ENCODE measurements at places on chromosomes 5 and 9.

DNA sequence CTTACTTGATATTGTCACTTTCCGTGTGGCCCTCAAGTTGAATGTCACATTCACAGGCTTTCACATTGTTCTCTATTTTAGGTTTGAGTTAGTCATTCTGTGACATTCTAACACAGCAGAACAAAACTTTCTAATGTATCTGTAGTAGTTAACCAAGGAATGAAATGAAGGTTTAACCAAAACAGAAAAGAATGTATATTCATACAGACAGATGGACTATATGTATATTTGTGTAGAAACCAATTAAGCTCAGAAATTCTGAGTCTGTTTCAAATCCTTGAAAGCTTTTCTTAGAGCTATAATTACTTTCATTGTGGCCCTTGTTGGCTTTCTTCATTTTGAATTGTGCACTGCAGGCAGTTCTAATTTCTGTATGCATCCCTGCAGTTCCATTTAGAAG, 654.7 kb downstream of the LRRC70 start:
- DNase-seq = no peak

- DNase-seq = peak; percentile 16
Observed at GRCh38 chr9:26723486-26723885, 169.1 kb downstream of the CAAP1 start.

- DNase-seq = peak; percentile 55
Observed at GRCh38 chr5:13081116-13081515, 863.4 kb downstream of the DNAH5 start.

DNA sequence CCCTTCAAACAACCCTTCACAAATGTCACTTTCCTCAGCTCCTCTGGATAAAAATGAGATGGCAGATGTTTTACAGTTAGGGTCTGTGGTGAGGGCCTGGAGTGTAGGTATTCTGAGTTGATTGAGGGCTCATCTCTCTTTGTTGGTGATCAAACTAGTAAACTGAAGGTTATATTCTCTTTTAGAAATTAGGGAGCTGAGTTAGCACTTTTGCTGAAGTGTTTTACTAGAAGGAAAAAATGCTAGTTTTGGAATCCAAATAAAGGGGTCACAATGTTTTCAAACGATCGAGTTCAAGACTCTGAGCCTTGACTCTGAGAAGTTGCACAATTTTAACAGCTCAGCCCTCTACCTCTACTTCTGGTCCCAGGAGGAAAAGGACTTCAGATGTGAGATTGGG, 23.4 kb downstream of the RHOBTB3 start:
- DNase-seq = no peak

GRCh38 chr9:37923118-37923795, 19.3 kb upstream of the SLC25A51 start:
- DNase-seq = no peak

GRCh38 chr5:97842687-97843086, 659.6 kb upstream of the RIOK2 start:
- DNase-seq = no peak

DNA sequence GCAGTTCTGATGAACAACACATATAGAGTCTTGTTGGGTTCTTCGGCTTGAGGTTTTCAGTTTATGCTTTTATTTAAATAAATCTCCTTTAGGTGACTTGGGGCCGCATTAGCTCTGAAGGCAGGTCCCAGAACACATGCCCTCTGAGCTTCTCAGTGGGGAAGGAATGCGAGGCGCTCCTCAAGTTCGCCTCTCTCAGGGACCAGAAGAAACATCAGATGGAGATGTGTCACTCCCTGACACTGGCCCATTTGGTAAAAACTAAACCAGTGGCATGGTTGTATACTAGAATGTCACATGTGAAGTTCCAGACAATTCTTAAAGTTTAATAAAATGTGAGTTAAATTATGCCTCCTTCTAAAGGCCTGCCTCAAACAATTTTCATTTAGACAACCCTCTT, 1.9 kb downstream of the MACROH2A1 start:
- no peak for DNase-seq

DNA sequence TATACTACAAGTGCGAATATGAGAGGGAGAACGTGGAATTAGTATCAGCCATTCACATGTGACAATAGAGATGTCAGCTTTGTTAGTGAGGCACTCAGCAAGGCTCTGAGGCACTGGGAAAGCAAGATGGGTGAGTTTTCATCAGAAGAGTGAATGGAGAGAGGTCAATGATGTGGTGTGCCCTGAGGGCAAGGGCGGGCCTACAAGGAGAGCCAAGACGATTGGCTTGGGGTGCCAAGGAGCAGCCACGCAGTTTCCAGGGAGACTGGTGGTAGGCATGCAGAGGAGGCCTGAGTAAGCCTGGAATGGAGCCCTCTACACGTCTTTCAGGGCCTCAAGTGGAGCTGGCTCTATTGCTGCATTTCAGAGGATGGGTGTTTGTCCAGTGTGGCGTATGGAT, 24.7 kb downstream of the BTF3 start:
- no peak for DNase-seq

GRCh38 chr5:90547072-90547536, 11.5 kb upstream of the ADGRV1 start:
- no peak for DNase-seq

DNA sequence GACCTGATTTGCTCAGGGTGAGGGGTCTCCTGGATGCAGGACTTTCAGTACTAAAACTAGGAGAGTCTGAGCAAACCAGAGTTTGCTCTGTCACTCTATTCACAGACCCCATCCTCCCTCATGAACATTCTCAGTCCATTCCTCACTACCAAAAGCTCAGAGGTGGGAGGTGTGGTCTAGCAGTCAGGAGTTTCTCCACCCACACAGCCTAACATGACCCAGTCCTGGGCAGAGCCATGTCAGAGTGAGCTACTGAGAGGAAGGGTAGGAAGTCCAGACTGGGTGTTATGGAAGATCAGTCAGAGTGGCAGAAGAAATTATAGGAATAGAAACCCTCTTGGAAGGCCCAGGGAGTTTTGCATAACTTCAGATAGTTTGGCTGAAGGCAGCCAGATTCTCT, 113.3 kb upstream of the GRAMD2B start:
- no peak for DNase-seq

DNA sequence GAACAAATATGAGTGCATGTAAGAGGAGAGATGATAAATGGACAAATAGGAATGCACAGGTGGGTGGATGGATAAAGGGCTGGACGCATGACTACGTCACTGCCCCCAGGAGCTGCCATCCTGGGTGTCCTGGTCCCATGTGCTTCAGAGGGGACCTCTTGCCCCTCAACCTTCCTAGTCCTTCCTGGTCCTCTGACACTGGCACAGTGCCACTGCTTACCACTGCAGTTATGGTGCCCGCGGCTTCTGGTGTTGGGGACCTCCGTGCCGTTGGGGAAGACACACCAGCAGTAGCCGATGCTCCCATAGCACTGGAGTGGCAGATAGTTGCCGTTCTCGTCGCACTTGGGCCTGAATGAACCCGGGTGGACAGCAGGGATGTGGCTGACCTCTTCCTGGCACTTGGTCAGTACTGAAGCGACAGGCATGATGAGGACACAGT, 9.8 kb downstream of the CD74 start:
- DNase-seq = no peak

DNA sequence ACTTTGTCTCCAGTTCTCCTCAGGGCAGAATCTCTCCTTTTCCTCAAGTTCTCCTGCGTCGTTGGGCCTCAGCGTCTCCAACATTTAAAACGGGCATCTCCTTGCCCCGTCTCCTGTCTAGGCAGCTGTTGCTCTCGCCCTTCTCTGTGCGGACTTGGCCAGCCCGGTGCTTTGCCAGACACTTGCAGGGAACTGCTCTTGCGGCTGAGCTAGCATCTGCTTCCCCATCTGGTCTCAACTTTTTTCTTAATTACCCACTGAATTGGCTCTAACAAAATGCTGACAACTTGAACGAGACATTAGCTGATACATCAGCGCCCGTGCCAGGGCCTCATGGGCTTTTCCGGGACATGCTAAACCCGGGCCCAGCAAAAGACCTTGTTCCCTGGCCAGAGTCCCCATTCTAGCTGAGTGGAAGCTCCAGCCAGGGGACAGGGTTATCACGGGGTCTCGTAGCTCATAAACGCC, 25.1 kb downstream of the ZNF618 start:
- peak; percentile 31 for DNase-seq

DNA sequence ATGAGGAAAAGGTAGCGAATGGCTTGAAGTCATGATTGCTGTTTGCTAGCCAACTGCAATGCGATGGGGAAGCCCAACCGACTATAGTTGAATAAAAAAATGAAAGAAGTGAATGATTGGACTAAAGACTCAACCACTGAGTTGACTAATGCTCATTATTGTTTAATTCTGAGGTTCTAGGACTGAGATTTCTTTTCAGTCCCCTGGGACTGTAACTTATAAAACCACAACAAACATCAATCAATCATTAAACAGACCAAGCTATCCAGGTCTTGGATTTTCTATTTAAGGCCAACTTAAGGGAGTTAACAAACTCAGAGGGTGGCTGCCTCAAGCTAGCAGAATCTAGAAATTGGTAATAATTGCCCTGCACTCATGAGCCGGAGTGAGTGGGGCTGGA, 154.2 kb downstream of the DOCK2 start:
- no peak for DNase-seq

DNA sequence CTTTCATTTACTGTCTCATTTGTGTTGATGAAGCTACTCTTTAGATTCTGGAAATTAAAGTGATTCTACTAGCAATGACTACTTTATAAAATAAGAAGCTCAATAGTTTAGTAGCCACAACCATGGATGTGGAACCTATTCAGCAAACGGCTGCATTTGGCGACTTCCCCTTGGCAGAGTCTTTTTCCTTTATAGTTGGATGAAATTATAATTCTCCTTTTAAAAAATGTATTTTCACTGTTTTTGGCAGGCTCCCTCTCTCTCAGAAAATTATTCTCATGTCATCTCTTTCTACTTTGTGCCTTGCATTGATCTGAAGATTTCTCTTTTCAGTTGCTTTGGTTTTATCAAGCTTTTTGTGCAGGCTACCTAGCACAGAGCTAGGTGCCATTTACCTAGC, 50.6 kb upstream of the KCNN2 start:
- DNase-seq = no peak

GRCh38 chr9:38022995-38023394, 46.0 kb downstream of the SHB start:
- peak; percentile 53 for DNase-seq
